Large intestine (tissue), 12 donors: ENCODE measurements at places on chromosomes 4 and X. TPM values are rescaled to one million over a fixed set of nuclear protein-coding genes. Genes with fewer than 3 reads are reported as not detected.

DNA sequence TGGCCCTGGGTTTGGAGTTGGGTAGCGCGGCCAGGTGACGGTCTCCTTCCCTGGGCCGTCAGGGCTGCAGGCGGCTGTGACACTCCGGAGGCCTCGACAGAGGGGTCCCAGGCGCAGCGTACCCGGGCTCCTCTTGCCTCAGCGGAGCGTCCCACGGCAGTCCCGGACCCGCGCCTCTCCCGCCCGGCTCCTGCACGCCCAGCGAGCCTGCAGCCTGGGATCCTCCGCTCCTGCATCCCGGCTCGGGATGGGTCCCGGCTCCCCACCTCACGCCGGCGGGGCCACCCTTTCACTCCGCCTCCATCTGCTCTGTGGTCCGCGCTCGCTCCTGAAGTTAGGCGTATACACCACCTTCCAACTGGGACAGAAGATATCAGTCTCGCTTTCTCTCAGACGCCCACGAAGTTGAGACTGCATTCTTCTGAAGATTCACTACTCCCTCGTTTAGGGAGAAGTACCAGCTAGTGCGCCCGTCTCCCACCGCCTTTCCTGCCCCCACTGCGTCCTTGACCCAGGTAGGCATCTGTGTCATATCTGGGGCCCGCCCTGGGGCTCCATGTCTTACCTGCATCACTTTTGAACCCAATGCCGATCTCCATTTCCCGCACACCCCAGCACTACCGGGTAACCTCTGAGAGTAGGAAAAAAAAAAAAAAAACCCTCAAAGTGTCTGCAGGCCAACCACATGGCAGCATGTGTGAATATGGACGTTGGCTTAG lies 32.3 kb upstream of the KDR start:
- no peak for DNase-seq

- DNase-seq = no peak
These were observed 62.6 kb downstream of the WWC2 start for GRCh38 chr4:183161630-183162029.

- DNase-seq = no peak
These were observed 162.5 kb downstream of the COL4A6 start for GRCh38 chrX:108275732-108276131.

FAT4 gene
- 7.7 TPM for polyA plus RNA-seq

ADGRG4 gene
- polyA plus RNA-seq = 7.9 TPM

DNA sequence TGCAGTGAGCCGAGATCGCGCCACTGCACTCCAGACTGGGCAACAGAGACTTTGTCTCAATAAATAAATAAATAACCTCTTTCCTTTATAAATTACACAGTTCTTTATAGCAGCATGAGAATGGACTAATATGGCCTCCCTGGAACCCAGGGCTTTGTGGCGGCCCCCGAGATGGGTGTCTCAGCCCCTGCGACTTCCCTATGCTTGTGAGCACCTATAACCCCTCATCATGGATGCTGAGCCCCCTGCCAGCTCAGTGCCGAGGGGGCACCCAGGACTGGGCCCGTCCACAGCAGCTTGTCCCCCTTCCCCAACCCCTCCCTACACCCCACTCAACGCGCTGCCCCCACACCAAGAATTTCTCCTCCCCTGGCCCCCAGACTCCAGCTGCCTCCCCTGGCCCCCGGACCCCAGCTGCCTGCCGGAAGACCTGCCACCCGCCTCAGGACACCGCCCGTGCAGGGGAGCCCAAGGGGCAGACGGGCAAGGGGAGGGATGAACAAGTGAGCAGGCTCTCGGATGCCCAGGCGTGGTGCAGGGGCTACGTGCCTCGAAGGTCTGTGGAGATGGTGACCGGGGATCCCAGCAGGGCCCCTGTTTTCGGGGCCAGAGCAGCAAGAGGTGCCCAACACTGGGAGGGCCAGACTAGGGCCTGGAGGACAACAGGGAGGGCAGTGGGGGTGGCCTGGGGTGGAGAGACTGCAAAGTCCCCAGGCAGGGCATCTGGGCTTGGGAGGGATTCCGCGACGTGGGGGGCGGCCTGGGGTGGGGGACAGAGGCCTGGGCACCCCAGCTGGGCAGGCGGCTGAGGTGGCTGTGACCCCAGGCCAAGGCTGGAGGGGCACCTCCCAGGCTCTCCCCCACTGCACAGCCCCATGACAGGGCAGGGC lies 74.0 kb downstream of the FAM53A start:
- no peak for DNase-seq

AKAP4 gene
- polyA plus RNA-seq = 0.07 TPM

NLGN3 gene
- 3.8 TPM for polyA plus RNA-seq

GRCh38 chr4:122658818-122659295 lies 38.0 kb upstream of the IL21 start:
- DNase-seq = no peak

GRCh38 chr4:6008092-6008551 lies 10.1 kb downstream of the C4orf50 start:
- DNase-seq = no peak

DNA sequence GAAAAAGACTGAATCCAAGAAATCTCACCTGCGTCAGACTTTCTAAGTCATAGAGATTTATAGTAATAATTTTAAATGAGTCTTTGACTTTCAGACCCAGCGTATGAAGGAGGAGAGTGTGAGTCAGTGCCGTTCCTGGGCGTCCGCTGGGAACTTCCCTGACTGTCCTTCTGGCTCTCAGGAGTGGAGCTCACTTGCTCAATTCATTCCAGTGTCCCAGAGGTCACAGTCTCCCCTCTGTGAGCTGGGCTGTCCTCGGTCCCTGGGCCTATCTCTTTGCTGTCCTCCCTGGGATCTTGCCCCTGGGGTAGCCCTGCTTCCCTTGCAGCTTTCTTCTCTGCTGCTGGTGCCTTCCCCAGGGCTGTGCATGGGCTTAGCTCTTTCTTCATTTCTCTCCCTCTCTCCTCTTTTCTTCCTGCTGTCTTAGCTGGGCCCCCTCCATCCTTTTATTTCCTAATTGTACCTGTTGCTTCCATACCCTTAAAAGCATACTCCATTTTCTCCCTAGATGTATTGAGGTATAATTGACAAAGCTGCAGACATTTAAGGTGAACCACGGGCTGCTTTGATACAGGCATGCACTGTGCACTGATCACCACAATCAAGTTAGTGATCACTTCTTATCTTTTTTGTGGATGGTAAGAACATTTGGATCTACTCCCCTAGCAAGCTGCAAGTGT lies 11.6 kb downstream of the SORBS2 start:
- DNase-seq = no peak

DNA sequence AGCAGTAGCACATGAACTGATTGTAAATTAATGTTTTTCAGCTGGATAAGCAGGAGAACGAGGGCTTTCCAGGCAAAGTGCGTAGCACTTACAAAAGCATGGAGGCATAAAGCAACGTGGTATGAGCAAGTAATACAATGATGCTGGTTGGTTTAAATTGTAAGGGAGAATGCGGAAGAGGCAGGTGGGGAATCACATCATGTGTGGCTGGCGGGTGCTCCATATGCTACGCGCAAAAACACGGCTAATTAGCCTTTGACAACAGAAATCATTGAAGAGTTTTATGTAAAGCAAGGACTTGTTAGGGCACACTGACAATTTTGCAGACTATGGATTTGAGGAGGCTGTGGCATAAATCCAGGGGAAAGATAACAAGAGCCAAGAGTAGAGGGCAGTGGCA lies 14.6 kb downstream of the SYTL4 start:
- DNase-seq = no peak

NEUROG2 gene
- polyA plus RNA-seq = not detected

GC gene
- polyA plus RNA-seq = 50.6 TPM

DNA sequence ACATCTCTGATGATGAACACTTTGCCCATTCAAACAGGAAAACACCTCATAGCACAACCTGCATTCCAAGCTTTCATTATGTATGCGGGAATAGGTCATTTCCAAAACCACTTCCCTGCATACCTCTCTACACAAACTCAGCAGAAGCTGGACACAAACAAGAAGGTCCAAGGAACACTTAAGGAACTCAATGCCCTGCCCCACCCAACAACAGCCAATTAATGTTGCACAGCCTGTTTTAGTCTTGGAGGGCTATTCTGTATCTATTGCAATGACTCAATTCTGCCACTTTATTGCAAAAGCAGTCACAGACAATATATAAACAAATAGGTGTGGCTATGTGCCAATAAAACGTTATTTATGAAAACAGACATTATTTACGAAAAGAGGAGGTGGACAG lies 16.7 kb downstream of the OPHN1 start:
- no peak for DNase-seq

DNA sequence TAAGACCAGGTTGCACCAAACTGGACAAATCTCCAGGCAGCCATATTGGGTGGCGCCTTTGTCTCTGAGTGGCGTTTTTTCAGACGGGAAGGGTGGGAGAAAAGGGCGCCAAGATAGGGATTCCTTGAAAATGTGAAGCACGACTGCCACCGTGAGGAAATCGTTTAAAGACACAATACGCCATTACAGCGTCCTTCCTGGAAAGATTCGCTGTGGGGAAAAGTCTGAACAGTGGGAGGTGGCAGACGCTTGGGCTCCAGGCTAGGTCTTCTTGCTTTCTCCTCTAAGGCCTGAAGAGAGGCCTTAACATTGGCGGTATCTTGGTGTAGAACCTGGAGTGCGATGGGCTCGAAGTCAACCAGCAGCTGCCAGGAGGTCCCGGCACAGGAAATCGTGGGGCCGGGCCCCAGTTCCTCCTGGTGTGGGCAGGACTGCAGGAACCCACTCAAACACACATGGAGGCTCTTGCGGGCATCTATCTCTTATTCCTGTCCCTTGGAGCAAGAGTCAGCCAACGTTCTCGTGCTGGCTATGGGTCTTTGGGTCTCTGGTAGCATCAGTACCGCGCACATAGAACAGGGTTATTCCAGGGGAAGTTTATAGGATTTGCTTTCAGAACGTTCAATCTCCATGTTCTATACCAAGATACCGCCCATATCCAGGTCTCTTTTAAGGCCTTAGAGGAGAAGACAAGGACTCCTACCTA lies 208.8 kb downstream of the OR13H1 start:
- DNase-seq = peak; percentile 86

DNA sequence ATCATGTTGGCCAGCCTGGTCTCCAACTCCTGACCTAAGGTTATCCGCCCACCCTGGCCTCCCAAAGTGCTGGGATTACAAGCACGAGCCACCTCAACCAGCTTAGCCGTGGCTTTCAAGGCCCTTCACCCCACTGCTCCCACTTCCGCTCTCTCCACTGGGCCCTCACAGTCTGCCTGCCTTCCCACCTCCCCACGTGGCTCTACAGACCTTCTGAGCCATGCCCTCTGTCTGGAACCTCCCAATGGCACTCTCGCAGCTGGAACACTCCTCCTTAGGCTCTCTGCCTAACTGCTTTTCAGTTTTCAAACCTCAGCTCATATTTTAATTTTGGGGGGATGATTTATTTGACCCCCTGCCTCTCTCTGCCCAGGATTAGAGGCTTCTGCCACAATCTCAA lies 59.3 kb upstream of the SH3RF1 start:
- no peak for DNase-seq

DNA sequence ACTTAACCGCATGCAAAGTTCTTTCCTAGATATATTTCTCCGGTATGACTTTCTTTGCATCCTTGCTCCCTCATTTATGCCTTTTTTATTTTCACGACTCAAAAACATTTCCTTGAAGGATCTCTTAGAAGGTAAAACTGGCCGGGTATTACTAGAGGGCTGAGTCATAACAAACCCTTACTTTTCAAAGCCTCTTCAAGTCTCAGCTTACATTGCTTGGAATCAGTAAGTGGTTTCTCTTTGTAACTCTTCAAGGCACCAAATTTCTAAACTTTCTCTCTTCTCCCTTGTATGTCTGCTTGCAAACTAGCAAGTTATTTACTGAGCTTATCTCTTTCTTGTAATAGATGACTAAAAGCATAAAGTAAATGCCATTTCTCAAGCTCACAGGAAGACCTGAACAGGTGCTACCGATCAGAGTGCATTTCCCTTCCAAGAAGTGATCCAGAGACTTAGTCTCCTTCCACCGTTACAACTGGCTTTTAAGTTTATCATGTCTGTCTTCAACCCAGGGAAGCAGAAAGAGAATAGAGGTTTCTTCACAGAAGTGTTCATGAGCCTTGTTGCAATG lies 75.5 kb downstream of the ANXA10 start:
- DNase-seq = no peak

DNA sequence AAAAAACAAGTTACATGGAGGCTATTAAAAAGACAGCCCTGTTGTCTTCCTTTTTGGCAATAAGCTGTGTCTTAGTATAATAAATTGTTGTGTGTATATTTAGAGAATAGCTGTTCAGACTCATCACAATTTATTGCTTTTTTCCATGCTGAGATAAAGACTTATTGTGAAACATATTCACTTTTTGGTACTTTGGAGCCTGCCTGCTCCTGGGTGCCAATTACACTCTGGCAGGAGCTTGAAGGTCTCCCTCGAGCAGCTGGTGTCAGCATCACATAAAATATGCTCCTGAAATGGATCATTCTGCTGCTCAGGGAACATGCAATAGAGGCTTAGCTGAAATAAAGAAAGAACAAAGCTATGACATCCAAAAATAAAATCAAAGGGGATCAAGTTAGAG lies 211.6 kb upstream of the DKK2 start:
- DNase-seq = no peak

DNA sequence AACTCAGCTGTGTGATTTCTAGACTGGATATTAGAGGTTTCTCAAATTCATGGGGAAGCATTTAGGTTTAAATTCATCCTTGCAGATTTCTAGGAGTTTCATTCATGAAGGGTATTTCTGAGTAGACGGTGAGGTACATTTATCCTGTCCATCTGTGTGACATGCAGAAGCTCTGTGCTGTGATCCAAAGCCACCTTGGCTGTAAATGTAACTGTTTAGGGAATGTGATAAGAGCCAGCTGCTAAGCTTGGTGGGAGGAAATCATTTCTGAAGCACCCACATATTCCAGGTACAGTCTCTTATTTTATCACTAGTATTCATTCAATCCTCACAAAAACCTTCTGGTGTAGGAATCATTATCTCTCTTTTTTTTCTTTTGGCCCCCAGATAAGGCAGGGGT lies 8.7 kb upstream of the DCTD start:
- no peak for DNase-seq

NOX1 gene
- 1.8 TPM for polyA plus RNA-seq

- DNase-seq = peak; percentile 7
These were observed 250.8 kb downstream of the ARHGAP24 start for GRCh38 chr4:85725721-85726170.

DNA sequence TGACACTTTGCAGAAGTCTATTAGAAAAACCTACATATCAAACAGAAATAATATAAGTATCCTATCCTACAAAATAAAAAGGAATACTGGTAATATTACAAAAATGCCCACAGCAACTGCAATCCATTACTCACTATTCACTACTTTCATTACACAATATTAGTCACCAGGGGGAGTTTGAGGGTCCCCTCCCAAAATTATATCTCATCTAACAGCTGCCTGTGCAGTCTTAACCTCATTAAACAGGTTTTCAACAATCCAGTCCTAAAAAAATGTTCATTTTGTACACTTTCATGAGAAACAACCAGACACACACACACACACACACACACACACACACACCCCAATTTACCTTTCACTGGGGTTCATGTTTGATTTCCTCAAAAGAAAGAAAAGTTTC lies 2.9 kb downstream of the CLOCK start:
- no peak for DNase-seq

DNA sequence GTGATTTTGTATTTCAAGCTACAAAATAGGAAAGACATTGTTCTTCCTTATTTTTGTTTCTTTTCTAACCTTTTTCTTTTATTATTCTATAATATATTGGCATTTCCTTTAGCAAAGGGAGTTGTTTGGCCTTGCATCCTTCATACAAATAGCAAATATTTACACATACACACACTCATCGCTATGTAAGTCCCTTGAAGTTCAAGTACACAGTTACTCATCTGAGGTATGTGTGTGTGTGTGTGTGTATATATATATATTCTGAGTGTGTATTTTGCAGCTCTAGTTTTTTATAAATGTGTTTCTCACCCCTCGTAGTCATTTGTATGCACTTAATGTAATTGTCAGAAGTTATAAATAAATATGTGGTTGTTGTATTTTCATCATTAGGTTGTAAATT lies 724.8 kb upstream of the MAGEB2 start:
- DNase-seq = no peak
